ENCODE measurements at places on chromosomes 7 and 10.
A peak's percentile ranks its signal among the peaks of the same experiment; 100 is the strongest.

- no peak for DNase-seq
Measured at GRCh38 chr7:117408831-117409230, 18.5 kb downstream of the ASZ1 start.

GRCh38 chr10:61463035-61463909 is 10.1 kb upstream of the TMEM26 start:
- DNase-seq = no peak

DNA sequence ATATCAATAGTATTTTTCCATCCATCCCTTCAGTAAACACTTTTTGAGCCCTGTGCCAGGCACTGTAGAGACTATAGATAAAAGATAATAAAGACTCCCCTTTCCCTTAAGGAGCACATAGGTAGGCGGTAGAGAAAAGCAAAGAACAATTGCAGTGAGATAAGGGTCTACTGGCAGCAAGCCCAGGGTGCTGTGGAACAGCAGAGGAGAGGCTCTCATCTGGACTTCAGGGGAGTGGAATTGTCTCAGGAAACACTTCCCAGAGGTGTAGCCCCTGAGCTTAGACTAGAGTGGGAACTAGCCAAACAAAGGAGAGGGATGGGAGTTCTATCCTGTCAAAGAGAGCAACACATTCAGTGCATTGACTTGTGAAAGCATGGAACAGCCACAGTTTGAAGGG is 102.0 kb downstream of the NRF1 start:
- DNase-seq = no peak

DNA sequence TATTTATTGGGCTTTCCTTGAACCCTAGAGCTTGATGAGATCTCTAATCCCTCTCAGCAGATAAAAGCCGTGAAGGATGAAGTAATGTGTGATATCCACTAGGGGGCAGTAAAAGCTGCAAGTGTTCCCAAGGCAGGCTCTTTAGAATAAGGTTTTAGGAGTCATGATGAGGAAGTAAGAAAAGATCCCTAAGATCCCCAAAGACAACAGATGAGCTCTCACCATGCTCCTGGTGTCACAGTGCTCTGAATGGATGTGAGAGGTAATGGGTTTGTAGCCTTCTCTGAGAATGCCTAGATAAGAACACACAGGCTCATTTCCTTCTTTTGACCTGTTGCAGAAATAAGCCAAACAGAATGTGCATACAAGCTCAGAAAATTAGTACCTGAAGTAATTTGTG is 70.4 kb upstream of the ITPRID1 start:
- DNase-seq = peak; percentile 91

GRCh38 chr7:8627325-8627724 is 193.9 kb downstream of the NXPH1 start:
- DNase-seq = peak; percentile 62

GRCh38 chr10:122703483-122704448 is 4.1 kb upstream of the C10orf120 start:
- DNase-seq = peak; percentile 86

GRCh38 chr10:96765406-96766240 is 45.3 kb upstream of the PIK3AP1 start:
- DNase-seq = peak; percentile 78

- no peak for DNase-seq
Measured at GRCh38 chr7:134916171-134916883, 70.0 kb upstream of the AGBL3 start.

DNA sequence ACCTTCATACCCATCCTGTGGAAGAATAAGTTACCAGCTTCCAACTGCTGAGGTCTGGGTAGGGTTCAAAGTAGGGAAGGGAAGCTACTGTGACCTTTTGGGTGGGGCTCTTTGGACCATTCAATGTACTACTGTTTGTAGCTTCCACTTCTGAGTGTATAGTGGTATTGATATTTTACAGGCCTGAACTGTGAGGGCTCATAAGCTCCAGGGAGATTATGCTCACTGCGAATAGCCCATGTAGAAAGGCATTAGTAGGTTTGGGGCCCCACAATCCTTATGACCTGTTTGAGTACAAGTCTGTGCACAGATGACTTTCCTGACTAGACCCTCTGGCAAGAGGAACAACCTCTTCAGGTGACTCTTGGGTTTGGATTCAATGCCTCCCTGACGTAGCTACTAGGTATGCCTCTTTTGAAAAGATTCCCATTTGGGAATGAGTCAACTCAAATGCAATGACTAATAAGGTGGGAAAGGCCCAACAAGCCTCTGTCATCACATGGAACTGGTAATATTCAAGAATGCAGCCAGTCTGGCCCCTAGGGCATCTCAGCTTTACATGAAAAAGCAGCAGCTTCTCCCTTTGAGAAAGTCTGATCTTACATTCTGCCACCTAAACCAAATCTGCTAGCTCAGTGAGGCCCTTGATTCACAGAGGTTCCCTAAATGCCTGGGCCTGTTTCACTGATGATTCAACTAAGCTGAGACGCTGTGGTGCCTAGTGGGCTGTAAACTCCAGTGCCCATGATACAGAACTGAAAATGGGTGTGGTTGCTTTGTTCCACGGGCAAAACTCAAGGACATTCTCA is 79.8 kb downstream of the ABI1 start:
- peak; percentile 13 for DNase-seq

- DNase-seq = no peak
Measured at GRCh38 chr10:95635319-95635733, 21.2 kb downstream of the ALDH18A1 start.

DNA sequence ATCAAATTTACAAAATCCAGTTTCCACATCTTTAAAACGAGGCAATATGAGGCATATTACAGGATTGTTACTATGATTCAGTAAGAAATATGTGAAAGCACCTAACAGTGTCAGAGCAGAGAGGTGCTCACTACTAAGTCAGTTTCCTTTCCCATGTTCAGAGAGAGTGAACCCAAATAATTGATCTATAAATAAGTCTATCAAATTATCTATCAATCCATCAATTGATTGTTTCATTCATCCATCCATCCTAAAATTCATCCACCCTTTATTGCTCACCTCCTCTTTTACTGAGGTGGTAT is 340.8 kb downstream of the SUGCT start:
- no peak for DNase-seq
